Muscle of back (tissue), 13 donors: ENCODE measurements at places on chromosomes 4 and X. TPM values are rescaled to one million over a fixed set of nuclear protein-coding genes. Genes with fewer than 3 reads are reported as not detected.

DNA sequence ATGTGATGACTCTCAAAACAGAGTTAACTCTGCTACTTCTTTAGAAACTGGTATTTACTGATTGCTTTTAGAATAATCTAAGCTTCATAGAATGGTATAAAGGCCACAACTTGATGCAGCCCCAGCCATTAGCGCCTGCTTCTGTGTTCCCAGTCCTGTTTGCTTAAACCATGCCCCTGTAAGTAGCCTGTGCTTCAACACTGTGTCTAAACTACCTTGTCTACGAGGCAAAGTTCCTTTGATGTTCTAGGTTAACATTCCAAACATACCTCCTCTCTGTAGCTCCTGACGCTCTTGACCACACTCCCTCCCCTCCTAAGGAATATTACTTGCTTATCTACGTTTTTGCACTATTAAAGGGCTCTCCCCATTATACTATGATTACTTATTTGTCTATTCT lies 352.5 kb upstream of the ADGRL3 start:
- DNase-seq = no peak

- DNase-seq = no peak
These were observed 62.2 kb downstream of the NPY2R start for GRCh38 chr4:155270671-155271070.

GRCh38 chr4:167602157-167602556 lies 367.9 kb upstream of the SPOCK3 start:
- DNase-seq = no peak

PPP2R2C gene
- 0.34 TPM for polyA plus RNA-seq

UNC5C gene
- polyA plus RNA-seq = 1.6 TPM

GAGE13 gene
- not detected for polyA plus RNA-seq
